Neural crest cell (in vitro differentiated cells): ENCODE measurements at places on chromosomes 11 and 22.

- peak overlapping the region; percentile 89 for H3K27ac ChIP-seq
- H3K36me3 ChIP-seq: no peaks in the 10 kb centered on the region
- H3K4me3 ChIP-seq: peak overlapping the region; percentile 57
- peaks cover 65% of the 10 kb centered on the region for H3K4me1 ChIP-seq
- DNase-seq: peak; percentile 26
Measured at GRCh38 chr11:128532572-128533091, 54.7 kb downstream of the ETS1 start.

DNA sequence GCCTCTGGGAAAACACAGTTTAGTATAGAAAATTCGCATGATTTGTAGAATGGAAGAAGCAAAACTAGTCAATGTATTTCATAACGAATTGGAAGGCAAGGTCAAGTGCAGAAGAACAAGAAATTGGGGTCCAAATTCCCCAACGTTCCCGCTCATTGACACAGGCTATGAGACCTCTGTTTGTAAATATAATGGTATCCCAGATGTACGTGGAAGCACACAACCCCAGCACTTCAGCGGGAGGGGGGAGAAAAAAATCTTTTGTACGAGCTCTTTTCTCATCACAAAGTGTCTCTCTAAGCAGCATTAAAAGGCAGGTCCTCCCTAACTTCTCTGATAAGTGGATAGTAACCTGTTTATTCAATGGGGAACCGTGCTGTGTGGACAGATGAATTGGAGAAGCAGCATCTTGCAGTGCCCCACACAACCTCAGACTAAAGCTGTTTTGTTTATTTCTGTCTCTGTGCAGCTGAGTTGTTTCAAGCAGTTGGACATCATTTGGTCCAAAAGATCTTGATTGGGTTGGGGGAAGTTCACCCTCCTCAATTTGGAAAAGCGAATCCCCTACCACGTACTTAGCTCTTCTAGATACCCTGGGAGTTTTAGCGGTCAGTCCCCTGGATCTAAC, 1.1 kb upstream of the GAB2 start:
- peak overlapping the region; percentile 95 for H3K4me3 ChIP-seq
- H3K4me1 ChIP-seq: peaks cover 35% of the 10 kb centered on the region
- H3K36me3 ChIP-seq: no peaks in the 10 kb centered on the region
- peaks cover 23% of the 10 kb centered on the region for H3K27me3 ChIP-seq

DNA sequence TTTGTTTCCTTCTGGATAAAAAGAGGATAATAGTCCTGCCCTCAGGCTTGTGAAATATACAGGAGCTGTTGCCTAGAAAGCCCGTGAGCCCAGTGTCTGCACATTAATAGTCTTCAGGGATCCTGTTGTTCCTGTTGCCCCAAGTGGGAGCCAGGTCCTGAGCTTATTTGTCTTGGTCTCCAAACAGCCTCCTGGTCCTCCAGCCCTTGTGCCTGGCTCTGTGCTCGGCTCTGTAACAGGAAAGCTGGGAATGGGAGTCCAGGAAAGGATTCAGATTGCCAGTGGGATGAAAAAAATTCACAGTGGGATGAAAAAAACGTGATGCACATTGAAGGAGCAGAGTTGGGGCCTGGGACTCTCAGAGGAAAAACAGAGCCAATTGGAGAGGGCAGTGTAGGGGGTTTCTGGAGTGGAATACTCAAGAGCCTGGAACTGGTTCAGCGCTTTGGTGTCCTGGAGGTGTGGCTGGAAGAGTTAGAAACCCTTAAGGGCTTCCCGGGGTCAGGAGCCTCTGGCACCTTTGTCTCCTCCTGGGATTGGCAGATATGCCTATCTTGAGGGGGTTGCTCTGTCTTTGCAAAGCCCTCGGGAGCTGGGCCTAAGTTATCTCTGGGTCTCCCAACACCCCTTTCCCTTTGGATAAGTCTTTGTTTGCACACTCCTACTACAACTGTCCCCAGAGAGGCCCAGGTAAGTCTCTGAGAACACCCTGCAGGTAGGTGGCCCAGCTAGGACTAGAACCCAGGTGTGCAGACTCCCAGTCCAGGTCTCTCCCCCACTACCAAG, 2.3 kb upstream of the INPPL1 start:
- H3K4me3 ChIP-seq: peak overlapping the region; percentile 93
- peaks cover 12% of the 10 kb centered on the region for H3K27me3 ChIP-seq
- DNase-seq: no peak
- no peaks in the 10 kb centered on the region for H3K36me3 ChIP-seq
- peak overlapping the region; percentile 32 for H3K27ac ChIP-seq
- peaks cover 27% of the 10 kb centered on the region for H3K4me1 ChIP-seq

DNA sequence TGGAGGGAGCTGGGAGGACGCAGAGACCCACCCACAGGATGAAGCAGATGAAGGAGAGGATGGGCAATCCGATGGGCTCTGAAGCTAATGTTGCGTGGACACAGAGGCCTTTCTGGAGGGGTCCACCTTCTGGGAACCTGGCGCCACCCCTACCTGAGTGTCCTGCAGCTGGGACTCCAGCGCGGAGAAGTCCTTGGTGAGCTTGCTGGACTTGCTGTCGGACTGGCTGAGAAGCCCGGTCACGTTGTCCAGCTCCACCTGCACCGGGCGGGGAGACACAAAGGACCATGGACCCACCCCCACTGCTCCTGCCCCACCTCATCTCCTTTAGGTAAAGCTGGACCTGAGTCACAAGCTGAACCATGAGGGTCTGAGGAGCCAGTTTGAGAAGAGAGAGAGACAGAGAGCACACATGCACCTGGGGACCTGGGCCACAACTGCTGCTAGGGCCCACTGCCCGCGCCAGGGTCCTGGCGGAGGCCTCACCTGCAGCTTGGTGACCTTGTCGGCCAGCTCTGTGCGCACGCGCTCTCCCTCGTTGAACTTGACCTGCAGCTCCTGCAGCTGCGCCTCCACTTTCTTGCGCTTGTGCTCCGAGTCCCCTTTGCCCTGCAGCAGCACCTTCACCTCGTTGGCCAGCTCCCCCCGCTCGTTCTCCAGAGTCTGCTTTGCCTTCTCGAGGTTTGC, 40.8 kb downstream of the APOL1 start:
- H3K27me3 ChIP-seq: no peaks in the 10 kb centered on the region
- H3K36me3 ChIP-seq: peaks cover 44% of the 10 kb centered on the region
- no peak overlapping the region for H3K27ac ChIP-seq
- H3K4me3 ChIP-seq: no peak overlapping the region
- H3K4me1 ChIP-seq: no peaks in the 10 kb centered on the region
- DNase-seq: no peak

DNA sequence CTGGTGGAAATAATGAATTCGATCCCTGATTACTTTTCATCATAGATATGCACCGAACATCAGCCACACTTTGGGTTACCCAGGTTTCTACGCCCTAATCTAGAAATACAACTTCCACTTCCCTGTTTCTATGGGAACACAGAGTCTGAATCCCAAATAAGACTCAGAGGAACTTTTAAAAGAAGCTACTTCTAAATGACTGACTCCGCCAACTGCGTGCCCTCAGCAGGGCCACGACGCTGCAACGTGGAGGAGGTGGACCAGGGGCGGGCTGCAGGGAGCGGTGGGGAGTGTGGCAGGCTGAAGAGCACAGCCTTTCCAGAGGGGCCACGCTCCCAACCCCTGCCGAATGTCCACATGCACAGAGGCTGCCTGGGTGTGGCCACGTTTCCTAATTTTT, 304.0 kb downstream of the SHANK2 start:
- H3K4me3 ChIP-seq: no peak overlapping the region
- peaks cover 2% of the 10 kb centered on the region for H3K36me3 ChIP-seq
- no peaks in the 10 kb centered on the region for H3K4me1 ChIP-seq
- H3K27me3 ChIP-seq: peaks cover 3% of the 10 kb centered on the region

DNA sequence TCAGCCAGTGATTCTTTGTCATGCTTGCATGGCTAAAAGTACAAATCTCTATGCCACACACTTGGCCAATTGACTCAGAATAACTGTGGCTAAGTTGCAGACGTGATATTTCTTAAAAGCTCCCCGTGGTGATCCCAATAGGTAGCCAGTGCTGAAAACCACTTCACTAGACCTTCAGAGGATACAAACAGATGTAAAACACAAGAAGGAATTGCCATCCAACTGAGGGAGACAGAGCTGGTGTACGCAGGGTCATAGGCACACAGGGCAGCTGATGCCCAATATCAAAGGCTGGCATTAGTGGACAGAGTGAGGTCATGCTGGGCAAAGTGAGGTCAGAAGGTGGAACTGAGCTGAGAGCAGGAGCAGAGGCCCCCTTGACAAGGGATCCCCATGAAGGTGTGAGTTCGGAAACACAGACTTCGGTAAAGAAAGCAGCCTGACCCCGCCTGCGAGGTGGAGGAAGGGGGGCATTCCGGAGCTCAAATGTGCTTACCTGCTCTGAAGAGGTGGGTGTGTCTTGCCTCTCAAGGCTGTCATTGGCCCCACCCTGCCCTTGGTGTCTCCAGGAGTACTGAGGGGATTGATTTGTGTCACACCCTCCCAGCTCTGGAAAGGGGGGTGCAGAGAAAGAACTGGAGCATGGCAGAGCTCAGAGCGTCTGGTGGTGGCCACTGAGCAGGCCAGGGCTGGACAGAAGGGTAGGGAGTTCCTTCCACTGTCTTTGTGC, 344.9 kb upstream of the B3GAT1 start:
- H3K27ac ChIP-seq: no peak overlapping the region
- DNase-seq: no peak
- no peaks in the 10 kb centered on the region for H3K27me3 ChIP-seq
- no peaks in the 10 kb centered on the region for H3K4me1 ChIP-seq
- no peak overlapping the region for H3K4me3 ChIP-seq
- H3K36me3 ChIP-seq: no peaks in the 10 kb centered on the region

- no peaks in the 10 kb centered on the region for H3K36me3 ChIP-seq
- peaks cover 2% of the 10 kb centered on the region for H3K27me3 ChIP-seq
- DNase-seq: no peak
- no peak overlapping the region for H3K4me3 ChIP-seq
Measured at GRCh38 chr11:135073381-135073780, 661.3 kb upstream of the B3GAT1 start.

DNA sequence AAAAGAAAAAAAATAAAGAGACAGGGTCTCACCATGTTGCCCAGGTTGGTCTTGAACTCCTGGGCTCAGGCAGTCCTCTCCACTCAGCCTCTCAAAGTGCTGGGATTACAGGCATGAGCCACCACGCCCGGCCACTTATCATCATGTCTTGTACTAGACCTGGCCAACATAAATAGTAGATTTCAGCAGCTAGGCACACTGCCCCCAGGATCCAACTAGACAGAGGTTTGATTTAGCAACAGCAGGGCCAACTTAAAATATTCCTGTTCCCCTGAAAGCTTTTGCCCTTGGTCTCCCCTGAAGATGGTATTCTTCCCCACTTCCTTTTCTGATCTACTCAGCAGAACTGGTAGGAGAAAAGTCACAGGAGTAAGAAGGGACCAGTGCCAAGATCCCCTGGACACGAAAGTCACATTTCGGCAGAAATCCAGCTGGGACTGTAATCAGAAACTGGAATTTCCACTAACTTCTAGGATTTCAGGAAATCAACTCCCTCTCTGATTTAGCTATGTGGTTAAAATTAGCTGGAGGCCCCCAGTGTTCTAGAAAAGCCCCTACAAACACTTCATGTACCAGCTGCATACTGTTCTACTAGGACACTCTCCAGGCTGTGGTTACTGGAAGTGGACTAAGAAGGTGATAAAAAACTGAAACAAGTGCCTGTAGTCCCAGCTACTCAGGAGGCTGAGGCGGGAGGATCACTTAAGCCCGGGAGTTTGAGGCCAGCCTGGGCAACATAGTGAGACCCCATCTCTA, 8.9 kb upstream of the PPP2R1B start:
- no peaks in the 10 kb centered on the region for H3K27me3 ChIP-seq
- H3K36me3 ChIP-seq: no peaks in the 10 kb centered on the region
- H3K4me3 ChIP-seq: no peak overlapping the region
- no peak overlapping the region for H3K27ac ChIP-seq
- DNase-seq: no peak
- no peaks in the 10 kb centered on the region for H3K4me1 ChIP-seq

DNA sequence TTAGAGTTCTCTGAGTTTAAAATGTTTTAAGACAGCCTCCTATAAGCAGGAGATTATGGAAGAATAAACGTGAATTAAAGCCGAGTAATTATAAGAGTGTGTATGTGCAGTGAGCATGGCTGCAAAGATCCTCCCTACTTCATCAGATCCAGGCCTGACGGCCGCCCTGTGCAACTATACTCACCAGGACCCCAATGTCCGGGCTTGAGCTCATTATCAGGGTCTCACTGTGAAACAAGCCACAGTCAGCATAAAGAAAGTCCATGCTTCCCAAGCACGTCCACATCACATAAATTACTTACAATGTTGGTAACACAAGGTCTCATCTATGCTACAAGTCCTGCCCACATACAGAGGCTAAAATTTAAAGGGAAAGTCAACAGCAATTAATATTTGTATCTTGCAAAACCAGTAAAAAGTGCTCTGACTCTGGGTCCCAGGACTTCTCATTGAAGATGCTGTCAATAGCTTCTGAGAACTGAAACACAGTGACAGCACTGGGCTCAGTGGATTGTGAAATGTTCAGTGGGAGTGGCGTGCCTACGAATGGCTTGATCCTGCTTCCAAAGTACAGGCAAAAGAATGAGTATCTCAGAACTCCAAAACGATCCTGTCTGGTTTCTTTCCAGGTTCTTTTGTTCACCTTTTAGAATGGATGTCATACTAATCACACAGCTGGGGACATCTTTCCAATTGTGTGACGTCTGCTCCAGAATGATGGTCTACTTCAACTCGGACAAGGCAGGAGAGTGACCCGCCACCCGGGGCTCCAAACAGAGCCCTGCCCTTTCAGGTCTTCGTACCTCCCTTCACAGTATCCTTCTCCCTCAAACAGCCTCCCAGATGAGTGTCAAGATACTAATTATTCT, 72.1 kb upstream of the ARFGAP3 start:
- no peak for DNase-seq
- H3K36me3 ChIP-seq: peaks cover 3% of the 10 kb centered on the region
- peaks cover 82% of the 10 kb centered on the region for H3K4me1 ChIP-seq
- peak overlapping the region; percentile 95 for H3K27ac ChIP-seq
- no peaks in the 10 kb centered on the region for H3K27me3 ChIP-seq

DNA sequence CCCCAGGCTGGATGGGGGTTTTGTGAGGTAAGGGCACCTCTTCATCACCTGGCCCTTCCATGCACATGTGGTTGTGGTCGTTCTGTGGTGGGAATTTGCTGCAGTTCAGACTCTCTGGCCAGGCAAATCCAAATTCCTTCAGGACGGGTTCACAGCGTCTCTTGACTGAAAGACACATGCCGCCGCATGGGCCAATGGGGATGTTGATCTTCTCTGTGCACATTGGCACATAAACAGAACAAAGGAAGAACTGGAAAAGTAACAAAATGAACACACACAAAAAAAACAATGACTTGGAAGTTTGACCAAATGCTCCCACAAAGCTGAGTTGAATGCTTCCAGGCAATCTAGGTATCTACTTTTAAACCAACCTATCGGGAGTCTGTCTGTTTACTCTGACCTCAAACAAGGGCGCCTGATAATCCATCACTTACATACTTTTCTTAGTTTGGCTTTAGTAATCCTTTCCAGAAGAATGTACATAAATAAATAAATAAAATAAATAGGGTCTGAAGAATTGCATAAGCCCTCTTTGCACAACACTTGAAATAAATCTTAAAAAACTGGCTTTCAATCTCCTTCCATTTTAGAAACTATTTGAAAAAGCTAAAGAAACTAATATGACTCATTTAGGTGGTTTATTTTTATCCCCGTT, 2.8 kb downstream of the FZD4 start:
- peaks cover 26% of the 10 kb centered on the region for H3K4me1 ChIP-seq
- H3K36me3 ChIP-seq: peaks cover 5% of the 10 kb centered on the region
- peaks cover 8% of the 10 kb centered on the region for H3K27me3 ChIP-seq
- no peak overlapping the region for H3K4me3 ChIP-seq
